ENCODE measurements at places on chromosomes 6 and 20. TPM values are rescaled to one million over a fixed set of nuclear protein-coding genes. Genes with fewer than 3 reads are reported as not detected.

ZBTB46 gene
- total RNA-seq, result 4.8 TPM

ASIP gene
- total RNA-seq, result not detected

C6orf58 gene
- 0.19 TPM for total RNA-seq

NRM gene
- total RNA-seq, result 1.7 TPM

GHRH gene
- total RNA-seq, result not detected

CDC25B gene
- total RNA-seq, result 21.5 TPM

ESR1 gene
- 1.1 TPM for total RNA-seq

ZC3H12D gene
- under 0.01 TPM for total RNA-seq

GPR63 gene
- 0.28 TPM for total RNA-seq

PRSS16 gene
- total RNA-seq, result 0.19 TPM

FHL5 gene
- not detected for total RNA-seq

CASS4 gene
- total RNA-seq, result 0.28 TPM

PDYN gene
- total RNA-seq, result not detected

VNN1 gene
- total RNA-seq, result under 0.01 TPM

GMDS gene
- total RNA-seq, result 11.7 TPM

VSX1 gene
- total RNA-seq, result not detected

DPPA5 gene
- total RNA-seq, result not detected

SRSF12 gene
- total RNA-seq, result 0.28 TPM
